ENCODE measurements at places on chromosomes 1 and 21.

GRCh38 chr1:9350013-9350908 lies 57.6 kb downstream of the SPSB1 start:
- no peak for DNase-seq

DNA sequence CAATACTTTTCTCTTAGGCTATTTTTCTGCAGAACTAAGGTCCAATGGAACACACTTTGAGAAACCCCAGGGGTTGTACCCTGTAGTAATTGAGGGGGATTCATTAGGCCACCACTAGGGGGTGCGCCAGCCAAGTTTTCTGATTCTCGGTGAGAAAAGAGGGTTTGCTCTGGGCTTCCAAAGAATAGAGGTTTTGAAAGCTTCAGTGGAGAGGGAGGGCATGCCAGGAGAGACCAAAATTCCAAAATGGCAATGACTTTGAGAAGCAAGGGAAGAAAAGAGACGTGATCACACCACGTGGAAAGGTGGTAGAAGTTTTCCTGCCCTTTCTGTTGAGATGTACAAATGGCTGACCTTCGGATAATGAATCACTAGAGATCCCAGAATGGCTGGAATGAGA lies 323.3 kb downstream of the RPS6KC1 start:
- no peak for DNase-seq

- no peak for DNase-seq
Measured at GRCh38 chr1:160082487-160082886, 1.1 kb downstream of the KCNJ9 start.

- DNase-seq = no peak
Measured at GRCh38 chr1:111217183-111217910, 10.2 kb upstream of the CHI3L2 start.

GRCh38 chr1:6612641-6613360 lies 730 bp upstream of the PHF13 start:
- no peak for DNase-seq

DNA sequence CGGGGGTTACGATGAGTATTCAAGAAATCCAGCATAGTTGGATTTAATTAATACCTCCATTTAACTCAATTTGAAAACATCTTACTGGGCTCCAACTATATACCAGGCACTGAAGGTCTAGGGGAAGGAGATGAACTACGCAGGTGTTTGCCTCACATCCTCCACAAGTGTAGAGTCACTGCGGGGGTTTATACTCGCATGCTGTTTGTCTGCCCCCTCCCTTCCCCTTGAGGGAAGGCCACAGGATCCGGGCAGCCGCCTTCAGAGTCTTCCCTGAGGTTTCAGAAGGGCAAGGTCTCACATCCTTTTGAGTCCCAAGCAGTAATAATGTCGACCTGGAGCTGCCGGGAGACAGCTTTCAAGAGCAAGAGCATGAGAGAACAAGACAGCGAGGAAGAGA lies 142.4 kb upstream of the GALNT2 start:
- DNase-seq = no peak
